ENCODE measurements at places on chromosomes 6 and 20.

DNA sequence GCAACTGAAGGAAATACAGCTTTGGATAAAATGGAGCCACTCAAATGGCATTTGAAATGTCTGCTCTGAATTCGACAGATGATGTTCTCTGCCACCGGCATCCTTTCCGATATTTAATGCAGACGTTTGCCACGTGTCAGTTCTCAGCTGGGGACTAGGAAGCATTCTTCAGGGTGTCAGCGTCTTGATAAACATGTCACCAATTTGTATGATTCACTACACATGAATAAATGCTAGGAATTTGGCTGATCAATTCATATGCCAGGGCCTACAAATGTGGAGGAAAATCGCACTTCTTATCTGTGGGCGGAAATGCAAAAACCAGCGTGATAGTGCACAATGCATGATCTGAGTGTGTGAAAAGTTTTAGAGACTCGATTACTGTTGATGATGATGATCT, 169.5 kb downstream of the SLC24A3 start:
- no peak for DNase-seq

GRCh38 chr6:125804264-125804663, 13.5 kb downstream of the NCOA7 start:
- no peak for DNase-seq

DNA sequence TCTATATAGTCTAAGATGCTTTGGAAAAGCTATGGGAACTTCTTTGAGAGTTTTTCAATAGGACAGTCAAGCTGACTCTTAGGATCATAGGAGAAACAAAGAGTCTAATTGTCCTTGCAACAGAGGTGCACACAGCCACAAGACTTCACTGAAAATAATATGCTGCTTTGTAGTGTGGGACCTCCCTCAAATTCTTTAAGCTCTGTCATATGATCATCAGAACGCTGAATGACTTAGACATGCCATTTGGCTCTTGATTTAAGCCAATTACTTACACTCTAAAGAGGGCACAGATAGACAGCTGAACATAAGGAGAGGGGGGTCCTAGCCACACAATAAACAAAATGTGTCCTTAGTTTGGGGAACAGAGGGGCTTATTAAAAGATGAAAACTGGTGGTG, 818.7 kb upstream of the GJE1 start:
- no peak for DNase-seq

GRCh38 chr20:46570956-46571355, 20.5 kb upstream of the OCSTAMP start:
- no peak for DNase-seq

DNA sequence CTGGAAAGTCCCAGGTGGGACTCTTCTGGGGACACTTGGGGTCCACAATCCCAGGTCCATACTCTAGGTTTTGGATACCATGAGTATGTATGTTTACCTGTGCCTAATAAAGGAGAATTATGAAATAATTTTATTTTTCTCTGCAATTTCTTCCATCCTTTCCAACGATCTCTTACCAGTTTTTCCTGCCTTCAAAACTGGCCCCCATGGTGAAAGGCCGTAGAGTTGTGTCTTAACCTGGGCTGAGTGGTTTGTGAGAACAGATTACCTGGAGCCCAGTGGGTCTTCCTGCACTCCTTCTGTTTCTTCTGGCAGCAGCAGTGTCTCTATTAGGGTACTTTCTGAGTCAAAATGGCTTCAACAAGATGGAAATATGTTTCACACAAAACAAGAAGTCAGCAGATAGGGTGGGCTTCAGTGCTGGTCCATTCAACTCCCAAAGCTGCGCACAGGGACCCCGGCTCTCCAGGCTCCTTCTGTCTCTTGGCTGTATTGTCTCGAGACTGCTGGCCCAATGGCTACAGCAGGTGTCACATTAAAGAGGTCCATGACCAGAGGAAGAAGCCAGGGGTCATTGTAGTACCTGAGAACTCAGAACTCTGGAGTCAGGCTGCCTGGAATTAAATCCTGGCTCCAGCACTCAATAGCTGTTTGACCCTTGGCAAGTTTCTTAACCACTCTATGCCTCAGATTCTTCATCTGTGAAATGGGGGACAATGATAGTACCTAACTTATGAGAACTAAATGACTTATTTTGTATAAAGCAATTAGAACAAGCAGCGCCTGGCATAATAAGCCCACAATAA, 10.5 kb upstream of the RBCK1 start:
- no peak for DNase-seq

DNA sequence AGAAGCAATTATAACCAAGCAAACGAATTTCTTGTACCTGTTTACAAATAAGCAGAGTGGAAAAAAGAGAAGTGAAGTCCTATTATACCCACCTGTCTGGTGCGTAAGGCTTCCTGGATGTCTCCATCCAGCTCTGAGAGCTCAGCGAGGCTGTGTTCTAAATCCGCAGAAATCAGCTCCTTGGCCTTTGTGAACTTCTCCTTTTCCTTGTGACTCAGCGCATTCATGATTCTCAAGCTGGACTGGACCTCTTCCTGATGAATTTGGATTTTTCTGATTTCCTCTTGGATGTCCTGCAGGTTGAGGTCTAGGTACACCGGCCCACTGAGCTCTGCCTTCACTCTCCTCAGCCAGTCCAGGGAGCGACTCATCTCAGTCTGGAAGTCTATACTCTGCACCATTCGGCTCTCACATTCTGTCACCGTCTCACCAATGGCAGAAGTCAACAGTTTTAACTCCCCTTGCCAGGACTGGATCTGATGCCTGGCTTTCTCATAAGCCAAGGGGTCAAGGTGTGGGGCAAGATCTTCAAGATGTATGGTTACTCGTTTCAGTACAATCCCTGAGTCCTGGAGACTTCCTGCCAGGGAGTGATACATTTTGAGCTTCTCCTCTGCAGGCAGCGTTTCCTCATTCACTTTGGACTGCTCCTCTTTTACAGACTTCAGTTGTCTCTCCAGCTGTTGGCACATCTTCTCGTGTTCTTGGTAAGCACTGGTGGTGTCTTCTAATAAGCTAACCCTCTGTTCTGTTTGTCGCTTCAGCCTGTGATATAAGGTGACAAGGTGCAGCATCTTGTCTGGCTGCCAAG, 307.3 kb downstream of the SYNE1 start:
- no peak for DNase-seq

DNA sequence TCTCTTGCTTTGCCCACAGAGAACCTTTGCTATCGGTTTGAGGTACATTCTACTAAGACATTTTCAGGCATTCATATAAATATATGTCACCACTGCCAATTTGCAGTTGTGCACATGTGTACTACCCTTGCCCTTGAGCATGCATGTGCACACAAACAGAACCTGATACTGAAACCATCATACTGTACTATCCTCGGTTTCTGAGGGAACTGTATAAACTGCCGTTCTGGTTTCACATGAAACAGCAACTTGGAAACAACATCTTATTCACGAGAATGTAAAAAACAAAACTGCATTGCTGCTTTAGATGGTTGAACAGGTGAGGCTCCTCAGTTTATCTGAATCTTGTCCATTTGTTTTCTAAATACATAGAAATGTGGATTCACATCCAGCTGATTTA, 151.2 kb upstream of the TMEM170B start:
- no peak for DNase-seq

DNA sequence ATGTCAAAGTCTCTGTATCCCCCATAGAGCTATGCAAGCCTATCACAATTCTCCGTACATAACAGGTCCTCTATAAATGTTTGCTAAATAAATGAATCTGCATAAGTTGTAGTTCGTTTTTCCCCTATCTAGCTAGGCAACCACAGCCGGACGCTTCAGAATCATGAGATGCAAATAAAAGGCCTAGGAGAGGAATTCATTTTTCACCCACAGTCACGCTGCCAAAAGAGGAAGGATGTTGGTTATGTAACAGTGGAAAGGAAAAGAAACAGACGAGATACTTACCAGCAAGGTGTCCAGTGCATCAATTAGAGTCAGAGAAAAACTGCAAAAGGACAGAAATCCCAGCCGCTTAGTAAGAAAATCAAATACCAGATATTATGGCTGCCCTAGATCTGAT, 2.4 kb downstream of the EDEM2 start:
- no peak for DNase-seq

DNA sequence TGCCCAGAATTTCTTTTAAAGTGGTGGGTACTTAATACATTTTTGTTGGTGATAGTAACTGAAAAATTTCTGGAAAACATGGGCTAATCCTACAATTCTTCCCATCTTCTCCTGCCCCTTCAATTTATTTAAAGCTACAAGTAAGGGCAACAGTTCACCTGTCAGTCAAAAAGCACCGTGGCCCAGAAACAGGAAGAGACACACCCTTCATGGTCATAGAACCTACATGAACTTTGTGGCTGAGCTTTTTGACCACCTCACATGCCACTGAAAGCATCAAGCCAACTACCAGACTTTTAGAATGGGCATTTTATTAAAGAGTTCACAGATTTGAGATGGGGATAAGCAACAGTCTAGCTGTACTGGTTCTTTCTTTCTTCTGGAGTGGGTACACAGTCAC, 201.1 kb upstream of the CNR1 start:
- DNase-seq = no peak

- no peak for DNase-seq
Observed at GRCh38 chr6:47004463-47004862, 37.7 kb downstream of the ADGRF1 start.

DNA sequence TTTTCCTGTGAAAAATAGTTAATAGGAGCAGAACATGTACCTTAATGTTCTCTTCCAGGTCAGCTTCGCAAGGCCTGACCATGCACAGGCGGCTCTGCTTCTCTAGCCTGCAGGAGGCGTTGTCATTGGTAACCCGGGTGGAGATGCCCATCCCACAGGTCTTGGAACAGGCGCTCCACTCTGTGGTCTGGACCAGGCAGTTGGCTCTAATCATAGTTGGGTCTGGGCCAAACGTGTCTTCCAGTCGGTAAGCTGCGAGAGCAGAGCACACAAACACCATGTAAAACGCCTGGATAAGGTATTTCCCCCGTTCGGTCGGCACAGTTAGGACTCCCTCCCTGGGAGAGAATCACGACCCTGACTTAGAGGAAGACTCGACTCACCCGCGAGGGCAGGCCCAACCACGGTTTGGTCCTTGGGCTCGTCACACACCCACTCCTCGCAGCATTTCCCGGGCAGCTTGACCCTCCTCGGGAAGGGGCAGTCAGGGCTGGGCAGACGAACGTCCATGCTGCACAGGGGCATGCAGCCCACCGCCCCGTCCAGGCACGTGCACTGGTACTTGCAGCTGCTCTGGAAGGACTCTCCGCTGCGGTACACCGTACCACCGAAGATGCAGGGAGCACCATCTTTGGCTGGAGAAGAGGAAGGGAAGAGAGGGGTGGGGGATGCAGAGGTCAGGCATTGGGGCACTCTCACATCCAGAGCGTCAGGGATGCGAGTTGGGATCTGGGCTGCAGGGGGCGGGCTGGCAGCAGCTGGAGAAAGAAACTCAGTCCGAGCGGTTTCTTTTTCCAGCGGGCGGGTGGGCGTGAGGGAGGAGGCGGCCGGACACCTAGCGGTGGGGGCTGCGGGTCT, 1.0 kb downstream of the CCN2 start:
- DNase-seq = no peak

GRCh38 chr20:5136096-5136495, 9.3 kb downstream of the CDS2 start:
- no peak for DNase-seq

DNA sequence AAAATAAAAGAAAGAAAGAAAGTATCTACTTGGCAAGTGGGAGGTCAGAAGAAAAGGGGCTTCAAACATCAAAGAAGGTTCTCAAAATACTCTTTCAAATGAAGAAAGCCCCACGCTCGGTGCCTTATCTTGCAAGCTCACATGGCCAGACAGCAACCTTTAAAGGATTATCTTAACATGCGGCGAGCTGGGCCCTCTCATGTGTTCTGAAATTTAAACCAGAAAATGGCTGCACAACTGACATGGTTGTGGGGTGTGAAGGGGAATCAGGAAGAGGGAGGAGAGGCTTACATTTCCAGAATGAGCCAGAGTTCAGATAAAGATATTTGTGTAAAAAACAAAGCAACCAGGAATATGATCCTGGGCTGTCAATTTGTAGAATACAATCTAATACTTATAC, 363.1 kb downstream of the PRKN start:
- DNase-seq = no peak

DNA sequence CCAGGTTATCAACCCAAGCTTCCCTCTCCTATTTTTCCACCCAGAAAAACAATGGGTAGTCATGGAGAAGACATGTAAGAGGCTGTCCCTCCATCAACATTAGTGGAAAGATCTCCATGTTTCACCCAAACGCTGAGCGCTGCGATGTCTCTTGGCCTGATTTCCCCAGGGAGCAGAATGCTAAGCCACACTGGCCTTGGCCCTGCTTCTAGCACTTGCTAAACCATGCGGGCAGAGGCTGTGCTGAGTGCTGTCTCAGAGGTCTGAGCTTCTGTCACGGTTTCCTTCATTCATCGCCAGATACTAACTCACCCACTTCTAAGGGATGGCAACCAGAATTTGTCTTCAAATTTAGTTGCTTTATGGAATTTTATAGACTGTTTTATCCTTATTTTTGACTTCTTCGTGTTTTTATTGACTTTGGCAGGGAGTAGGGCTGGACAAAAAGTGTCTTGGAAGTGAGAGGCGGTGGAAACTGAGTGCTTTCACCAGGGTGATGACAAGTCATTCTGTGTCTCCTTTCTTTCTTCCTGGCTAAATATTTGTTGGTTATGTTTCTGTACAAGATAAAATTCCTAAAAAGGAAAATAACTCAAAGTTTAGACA, 181.4 kb upstream of the UST start:
- no peak for DNase-seq

DNA sequence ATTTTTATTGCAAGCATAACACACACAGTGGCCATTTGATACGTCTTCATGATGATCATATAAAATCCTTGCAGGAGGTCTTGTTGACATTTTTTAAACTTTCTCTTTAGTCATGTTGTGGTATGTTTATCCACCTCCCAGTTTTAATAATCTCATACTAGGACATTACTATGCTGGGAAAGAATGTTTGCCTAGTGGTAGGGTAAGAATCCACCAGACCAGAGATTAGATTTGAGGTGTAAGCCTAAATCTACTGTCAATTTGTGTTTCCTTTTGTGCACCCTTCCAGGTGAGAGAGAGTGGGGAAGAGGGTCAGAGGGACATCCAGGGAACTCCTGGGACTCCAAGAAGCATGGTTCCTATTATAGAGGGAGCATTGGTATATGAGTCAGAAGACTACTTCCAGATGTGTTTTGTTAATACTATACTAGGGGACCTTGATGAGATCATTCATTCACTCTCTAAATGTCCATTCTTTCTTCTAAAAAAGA, 298.3 kb upstream of the SASH1 start:
- DNase-seq = no peak

- DNase-seq = no peak
Observed at GRCh38 chr6:108873251-108873650, 25.0 kb downstream of the ARMC2 start.

Measured in stimulated activated CD8-positive, alpha-beta memory T cell treated with anti-CD3 and anti-CD28 coated beads, Interleukin-15, amount 100 ng/mL, for 4 hours (primary cell).